ENCODE measurements at places on chromosomes 4 and X.

- no peak for DNase-seq
Measured at GRCh38 chr4:88793475-88793874, 95.8 kb upstream of the NAP1L5 start.

- no peak for DNase-seq
Measured at GRCh38 chr4:113811359-113811758, 49.8 kb upstream of the CAMK2D start.

DNA sequence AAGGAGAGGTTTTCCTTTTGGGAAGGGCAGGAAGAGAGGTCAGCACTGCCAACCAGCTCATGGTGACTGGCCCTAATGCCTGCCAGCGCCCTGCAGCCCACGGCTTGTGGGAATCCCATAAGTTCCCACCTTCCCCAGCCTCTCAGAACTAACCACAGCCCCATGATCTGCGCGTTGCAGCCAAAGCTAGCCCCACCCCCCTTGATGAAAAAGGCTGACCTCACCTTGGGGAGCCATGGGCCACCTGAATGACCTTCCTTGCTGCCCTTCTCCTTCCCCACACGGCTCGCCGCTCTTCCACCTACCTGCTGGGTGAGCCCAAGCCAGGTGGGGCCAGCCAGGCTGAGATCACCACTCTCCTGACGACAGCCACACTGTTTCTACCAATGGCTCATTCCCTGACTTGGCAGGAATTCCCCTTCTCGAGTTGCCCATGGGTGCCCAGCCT is 3.9 kb upstream of the ELF4 start:
- DNase-seq, result no peak

DNA sequence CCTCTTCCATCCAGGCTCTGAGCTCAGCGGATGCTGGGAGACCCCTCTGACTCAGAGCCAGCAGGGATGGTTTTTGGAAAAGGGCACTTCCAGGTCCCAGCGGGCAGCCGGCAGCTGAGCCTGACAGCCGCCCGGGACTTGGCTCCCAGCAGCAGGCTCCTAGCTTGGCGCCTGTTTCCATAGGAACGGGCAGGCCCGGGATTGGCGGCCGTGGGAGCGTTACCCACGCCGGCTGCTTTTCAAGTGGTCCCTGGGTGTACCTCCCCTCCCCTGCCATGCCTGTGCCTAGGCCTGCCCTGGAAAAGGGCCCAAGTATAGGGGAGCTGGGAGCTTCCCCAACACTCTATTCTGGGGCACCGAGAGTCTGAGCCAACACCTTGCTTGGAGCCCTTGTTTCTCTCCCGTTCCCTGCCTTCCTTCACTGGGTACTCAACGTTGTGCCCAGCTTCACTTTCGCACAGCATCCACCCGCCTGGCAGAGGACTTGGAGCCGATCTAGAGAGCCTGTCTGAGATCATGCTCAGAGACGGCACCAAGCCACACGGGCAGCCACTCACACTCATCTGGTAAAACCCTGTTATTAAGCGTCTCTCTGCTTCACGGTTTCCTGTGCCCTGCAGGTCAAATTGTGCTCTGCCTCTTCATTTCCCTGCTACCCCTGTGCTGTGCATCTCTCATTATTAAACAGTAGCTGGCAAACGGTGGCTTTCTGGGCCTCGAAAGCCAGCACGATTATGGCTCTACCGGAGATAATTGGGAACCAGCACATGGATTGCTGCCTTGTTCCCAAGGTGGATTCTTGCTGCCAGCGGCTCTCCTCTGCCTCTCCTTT is 521.5 kb downstream of the BCOR start:
- DNase-seq, result peak; percentile 25

GRCh38 chr4:74005528-74005927 is 7.1 kb upstream of the CXCL5 start:
- no peak for DNase-seq

All from NCI-H774 (cell line).